MV-4-11 (cell line): ENCODE measurements at places on chromosomes 7 and 10.

DNA sequence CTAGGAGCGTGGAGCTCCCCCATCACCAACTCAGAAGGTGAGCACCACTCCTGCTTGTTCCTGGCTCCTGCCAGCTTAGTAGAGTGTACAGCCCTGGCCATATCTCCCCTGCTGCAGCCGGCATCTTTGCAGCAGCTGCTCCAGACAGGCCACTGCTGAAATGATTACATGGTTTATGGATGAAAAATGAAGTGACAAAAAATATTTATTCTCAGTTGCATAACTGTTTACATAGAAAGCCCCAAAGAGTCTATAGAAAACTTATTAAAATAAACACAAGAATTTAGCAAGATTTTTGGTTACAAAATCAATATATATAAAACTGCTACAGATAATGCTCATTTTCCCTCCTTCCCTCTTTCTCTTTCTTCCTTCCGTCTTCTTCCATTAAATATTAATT, 27.2 kb downstream of the C10orf67 start:
- DNase-seq = no peak

GRCh38 chr7:41116817-41117216, 586.1 kb downstream of the INHBA start:
- no peak for DNase-seq

DNA sequence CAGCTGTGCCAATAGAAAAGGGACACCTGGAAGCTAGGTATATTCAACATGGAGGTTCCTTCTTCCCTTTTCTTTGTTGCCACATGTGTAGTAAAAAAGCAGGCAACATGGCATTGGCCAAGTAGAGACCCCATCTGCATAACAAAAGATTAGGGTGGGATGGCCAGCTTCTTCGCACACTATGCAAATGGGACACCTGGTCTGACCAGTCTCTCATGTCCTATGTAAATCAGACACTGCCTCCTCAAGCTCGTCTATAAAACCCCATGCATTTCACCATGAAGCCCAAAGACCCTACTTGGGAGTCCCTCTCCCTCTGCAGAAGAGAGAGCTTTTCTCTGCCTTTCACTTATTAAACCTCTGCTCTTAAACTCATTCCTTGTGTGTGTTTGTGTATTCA, 53.9 kb downstream of the MYL10 start:
- DNase-seq = no peak

DNA sequence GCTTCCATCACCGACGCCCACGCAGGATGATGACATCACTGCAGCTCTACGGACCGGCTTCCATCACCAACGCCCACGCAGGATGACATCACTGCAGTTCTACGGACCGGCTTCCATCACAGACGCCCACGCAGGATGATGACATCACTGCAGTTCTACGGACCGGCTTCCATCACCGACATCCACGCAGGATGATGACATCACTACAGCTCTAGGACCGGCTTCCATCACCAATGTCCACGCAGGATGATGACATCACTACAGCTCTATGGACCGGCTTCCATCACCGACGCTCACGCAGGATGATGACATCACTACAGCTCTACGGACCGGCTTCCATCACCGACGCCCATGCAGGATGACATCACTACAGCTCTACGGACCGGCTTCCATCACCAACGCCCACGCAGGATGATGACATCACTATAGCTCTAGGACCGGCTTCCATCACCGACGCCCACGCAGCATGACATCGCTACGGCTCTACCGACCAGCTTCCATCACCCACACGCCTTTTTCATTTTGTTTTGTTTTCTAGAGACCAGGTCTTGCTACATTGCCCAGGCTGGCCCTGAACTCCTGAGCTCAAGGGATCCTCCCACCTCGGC, 29.5 kb downstream of the GPER1 start:
- DNase-seq = no peak

- no peak for DNase-seq
These were observed 759.4 kb downstream of the CNTNAP2 start for GRCh38 chr7:146875981-146876380.

DNA sequence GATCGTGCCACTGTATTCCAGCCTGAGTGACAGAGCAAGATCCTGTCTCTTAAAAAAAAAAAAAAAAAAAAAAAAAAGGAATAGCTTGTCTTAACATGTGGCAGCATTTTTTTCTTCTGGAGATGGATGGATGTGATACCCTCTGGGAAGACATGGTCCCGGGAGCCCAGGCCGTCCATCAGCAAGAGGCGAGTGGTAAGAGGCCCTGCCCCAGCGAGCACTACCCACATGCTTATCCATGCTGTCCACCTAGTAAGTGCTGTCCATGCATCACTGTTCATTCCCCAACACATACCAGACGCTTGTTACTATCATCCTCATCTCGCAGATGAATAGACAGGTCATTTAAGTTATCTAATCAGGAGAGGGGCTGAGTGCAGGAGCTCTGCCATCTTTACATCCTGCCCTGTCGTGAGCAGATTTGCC, 12.9 kb downstream of the ATP6V1F start:
- DNase-seq = no peak

- no peak for DNase-seq
These were observed 1.3 kb downstream of the CLIP2 start for GRCh38 chr7:74290553-74290950.

- DNase-seq = no peak
These were observed 14.8 kb downstream of the ACBD5 start for GRCh38 chr10:27225642-27226257.

- DNase-seq = no peak
These were observed 145.5 kb downstream of the OTUD1 start for GRCh38 chr10:23584396-23584795.

DNA sequence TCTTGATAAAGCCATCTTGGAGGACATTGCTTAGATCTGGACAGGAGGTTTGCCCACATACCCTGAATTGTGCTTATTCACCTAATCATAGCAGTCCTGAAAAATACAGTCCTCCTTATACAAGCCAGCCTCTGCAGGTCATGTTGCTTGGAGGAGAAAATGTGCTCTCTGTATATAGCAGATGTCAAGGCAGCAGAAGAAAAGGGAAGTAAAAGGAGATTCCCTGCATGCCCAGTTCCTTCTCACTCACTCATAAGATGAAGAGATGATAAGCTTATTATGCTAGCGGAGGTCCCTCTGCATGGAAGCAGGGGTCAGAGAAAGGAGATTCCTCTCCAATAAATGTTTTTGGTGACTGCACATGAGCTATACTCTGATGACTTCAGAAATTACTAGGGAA, 458.8 kb upstream of the ZMIZ1 start:
- peak; percentile 67 for DNase-seq

GRCh38 chr7:96320442-96320841, 1.5 kb downstream of the SLC25A13 start:
- DNase-seq = peak; percentile 50

GRCh38 chr7:87505557-87506245, 30.2 kb upstream of the ABCB4 start:
- no peak for DNase-seq

- DNase-seq = peak; percentile 21
These were observed 62.8 kb upstream of the MYL10 start for GRCh38 chr7:101691822-101692384.

DNA sequence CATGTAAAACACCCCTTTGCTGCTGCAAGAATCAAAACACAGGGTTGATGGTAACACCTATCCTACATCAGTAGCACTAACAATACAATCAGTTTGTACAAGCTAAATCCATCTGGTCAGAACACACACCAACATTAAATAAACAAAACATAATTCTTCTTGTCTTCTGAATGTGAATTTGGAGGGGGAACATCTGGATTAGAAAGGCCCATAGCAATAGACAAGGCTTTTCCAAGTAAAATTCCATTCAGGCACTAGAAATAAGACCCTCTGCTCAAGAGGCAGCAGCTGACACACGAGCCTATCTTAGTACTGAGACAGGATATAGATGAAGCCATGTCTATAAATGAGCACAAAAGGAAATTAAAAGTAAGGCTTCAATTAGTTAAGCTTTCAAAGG, 839.9 kb upstream of the LRRTM3 start:
- DNase-seq = no peak

- DNase-seq = no peak
These were observed 61.0 kb downstream of the RASGEF1A start for GRCh38 chr10:43205681-43206390.

- DNase-seq = no peak
These were observed 125.8 kb downstream of the BMPER start for GRCh38 chr7:34031156-34031555.

DNA sequence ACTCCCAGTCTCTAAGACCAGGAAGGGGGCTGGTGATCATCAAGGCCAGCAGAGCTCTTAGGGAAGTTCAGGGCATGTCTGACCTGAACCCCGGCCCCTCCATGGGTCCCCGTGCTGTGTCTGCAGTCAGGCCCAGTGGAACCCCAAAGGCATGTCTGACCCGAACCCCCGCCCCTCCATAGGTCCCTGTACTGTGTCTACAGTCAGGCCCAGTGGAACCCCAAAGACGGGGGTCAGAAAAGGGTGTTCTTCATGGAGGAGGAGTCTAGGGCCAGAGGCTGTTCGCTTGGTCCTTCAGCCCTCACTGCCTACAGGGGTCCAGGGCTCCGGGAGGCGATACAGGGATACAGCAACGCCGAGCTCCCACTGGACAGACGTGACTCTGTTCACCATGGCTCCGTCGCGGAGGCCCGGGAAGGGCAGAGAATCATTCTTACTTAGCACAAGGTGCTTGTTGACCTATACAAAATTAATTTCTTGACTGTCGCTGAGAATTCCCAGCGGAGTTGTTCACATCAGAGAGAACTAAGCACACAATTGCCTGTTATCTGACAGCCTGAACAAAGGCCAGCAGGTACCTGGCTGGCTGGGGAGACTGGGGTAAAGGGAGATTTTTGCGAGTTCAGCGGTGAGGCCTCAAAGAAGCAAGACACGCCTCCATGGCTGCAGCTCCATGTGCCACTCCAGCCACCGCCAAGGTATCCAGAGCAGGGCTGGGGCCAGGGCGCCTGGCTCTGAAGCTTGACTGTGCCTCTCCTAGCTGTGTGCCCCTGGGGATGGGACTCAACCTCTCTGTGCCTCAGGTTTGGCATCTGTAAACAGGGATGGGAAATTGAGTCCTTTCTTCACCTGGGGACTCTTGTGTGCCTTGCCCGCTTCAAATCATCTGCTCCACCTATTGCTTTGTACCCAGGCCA, 26.8 kb downstream of the EN2 start:
- DNase-seq = no peak

GRCh38 chr10:47235484-47235883, 64.5 kb upstream of the GDF10 start:
- DNase-seq = no peak

DNA sequence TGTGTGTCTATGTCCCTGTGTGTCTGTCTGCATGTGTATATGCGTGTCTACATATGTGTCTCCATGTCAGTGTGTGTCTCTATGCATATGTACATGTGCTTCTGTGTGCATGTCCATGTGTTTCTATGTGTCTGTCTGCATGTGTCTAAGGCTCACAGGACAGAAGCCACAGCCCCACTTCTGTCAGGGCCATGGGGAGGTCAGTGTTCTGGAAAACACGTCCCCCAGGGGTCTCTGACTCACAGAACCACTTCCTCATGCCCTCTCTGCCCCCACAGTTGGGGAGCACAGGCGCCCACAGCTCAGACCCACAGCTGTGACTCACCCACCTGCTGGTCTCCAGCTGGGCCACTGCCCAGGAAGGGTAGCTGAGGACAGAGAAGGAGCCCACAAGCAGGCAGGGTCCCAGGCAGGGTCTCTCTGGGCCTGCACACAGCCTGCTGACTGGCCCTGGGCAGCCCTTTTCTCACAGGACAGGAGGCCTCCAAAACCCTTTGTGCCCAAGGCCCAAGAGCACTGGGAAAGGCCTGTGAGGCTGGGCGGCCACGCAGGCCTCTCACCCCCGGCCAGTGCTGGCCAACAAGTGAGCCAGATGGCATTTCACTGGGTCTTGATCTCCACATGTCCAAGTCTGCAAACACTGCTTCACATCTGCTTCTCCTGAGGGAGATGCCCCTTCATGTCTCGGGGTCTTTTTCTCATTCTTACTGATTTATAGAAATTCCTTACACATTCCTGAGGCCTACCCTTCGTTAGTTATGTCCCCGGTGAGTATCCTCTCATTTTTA, 102.9 kb upstream of the FAM20C start:
- peak; percentile 96 for DNase-seq
